ENCODE measurements at places on chromosomes 3 and 15. TPM values are rescaled to one million over a fixed set of nuclear protein-coding genes. Genes with fewer than 3 reads are reported as not detected.

DNA sequence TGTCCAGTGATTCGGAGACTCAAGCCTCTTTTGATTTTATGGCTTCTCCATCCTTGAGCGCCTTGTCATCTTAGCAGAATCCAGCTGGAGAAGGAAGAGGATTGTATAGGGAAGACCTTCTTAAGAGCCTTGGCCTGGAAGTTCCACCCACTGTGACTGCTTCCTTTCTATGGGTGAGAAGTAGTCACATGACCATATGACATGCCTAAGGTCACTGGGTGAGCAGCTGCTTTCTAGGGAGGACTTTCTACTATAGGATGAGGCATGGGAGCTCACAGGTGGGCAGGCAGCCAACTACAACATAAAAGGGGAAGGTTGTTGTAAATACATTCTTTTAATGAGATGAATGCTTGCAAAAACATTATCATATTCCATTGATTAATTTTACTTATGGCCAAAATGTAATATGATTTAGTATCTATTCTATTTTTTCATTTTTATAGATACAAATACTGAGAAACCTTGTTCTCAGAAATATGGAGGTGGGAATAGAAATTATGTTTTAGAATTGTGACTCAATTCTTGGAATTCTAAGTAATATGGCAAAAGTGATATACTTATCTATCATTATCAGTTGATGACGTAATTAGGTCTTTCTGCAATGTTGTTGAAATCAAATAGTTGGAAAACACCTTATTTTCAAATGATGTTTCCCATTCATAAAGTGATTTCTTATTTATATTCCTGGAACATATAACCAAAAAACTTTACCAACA lies 53.6 kb upstream of the MINAR1 start:
- DNase-seq, result peak; percentile 5

DNA sequence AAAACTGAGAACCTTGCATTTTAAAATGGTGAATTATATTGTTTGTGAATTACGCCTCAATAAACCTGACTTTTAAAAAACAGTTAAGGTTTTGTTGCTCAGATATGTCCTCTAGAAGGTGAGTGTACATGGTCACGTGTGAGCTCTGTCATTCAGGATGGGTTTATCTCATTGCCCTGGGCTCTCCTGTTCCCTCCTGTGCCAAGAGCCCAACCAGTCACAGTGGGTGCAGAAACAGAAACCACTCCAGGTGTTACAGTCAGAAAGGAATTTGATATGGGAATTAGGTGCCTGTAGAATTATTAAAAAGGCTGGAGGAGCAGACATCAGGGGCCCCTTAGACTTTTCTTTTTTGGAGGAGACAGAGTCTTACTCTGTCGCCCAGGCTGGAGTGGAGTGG lies 196.4 kb downstream of the STT3B start:
- no peak for DNase-seq

DNA sequence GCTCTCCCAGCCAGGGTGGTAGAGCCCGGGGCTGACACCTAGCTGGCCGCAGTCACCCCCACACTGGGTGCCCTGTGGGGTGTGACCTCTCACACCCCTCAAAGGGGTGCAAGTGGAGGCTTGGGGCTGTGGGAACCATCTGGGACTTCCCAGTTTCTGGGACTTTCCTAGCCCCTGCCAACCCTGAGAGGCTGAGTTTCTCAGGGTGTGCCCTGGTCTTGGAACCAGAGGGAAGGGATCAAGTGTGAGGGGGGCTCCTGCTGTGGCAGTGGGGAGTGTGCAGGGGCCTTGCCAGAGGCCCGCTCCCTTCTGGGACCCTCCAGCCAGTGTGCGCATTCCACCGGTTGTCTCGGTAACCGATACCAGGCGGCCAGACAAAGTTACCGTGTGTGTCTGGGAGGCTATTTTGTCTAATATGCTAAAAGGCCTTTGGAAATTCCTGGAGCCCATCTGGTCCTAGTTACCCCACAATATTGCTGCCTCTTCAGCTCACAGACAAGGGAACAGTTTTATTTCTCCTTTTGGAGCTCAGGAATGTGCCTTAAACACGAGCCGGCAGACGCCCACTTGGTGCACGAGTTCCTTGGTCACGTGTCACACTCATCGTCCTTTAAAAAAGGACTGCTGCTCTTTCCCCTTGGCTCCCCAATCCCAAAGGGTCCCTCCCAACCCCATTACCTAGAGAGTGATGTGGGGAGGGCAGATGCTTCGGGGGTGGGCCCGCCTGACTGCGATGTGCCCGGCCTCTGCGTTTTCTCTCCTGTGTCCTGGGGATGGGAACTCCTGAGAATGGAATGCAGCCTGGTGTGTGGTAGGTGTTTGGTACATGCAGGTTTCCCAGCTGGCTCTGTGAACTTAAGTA lies 33.2 kb downstream of the HDAC11 start:
- DNase-seq, result peak; percentile 76

DNA sequence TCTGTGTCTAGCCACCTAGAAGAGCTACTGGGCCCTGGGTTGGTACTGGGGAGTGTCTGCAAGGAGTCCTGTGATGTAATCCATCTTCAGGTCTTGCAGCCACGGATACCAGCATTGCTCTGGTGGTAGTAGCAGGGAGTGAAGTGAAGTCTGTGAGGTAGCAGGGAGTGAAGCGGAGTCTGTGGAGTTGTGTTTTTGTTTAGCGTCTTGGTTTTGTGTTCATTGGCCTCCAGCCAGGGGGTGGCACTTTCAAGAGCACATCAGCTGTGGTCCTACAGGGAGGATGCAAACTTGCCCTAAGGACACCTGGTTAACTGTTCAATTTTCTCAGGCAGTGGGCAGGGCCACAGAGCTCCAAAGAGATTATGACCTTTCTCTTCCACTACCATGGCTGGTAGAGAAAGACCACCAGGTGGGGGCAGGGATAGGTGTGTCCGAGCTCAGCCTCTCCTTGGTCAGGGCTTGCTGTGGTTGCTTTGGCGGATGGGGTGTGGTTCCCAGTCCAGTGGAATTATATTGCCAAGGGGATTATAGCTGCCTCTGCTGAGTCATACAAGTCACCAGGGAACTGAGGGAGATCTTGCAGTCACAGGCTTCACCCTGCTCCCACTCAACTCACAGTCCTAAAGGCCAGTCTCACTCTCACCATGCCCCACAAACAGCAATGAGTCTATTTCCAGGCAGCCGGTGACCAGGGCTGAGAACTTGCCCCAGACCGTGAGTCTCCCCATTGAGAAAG lies 424.7 kb downstream of the ZBBX start:
- DNase-seq, result no peak

- no peak for DNase-seq
Observed at GRCh38 chr3:129379582-129380358, 48.7 kb downstream of the EFCAB12 start.

GRCh38 chr15:78334845-78335244 lies 5.3 kb upstream of the CRABP1 start:
- DNase-seq, result no peak

DNA sequence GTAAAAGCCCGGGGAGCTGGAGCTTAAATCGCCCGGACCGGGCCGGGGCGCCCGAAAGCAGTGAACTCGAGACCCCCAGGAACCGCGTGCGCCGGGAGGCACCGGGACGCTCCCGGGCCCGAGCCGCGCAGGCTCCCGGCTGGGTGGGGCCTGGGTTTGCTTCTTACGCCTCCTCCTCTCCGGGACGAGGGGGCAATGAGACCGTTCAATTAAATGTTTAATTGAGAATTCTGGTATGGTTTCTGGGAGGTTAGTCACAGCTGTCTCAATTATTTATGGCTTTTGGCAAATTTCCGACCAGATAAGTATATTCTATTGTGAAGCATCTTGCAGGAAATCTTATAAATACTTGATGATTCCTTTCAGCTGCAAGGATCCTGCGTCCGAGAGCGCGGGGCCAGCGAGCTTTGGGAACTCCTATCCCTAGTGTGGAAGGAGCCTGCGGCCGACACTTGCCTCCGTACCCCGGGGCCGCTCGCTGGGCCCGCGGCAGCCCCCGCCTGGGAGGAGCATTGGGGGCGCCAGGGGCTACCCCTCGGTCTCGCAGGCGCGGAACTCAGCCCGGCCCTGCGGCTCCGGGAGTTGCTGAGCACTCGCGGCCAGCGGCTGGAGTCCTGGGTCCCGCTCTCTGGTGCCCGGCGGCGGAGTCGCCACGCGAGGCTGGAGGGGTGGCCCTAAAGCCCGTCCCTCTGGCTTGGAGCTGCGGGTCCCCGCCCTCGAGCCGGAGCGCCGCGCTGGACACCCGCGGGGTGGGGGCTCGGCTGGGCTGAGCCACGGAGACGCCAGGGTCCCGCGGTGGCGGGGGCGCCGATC lies 10.3 kb downstream of the ISL2 start:
- DNase-seq, result peak; percentile 36

The LMAN1L gene
- total RNA-seq, result not detected

The FANCD2OS gene
- not detected for total RNA-seq

The FGF7 gene
- total RNA-seq, result 369 TPM

The ZIC4 gene
- total RNA-seq, result not detected

All from fibroblast of villous mesenchyme (primary cell).